ENCODE measurements at places on chromosomes 2 and 18.

- no peak for DNase-seq
Observed at GRCh38 chr2:34012715-34013302, 413.7 kb upstream of the FAM98A start.

- DNase-seq: no peak
Observed at GRCh38 chr2:42722320-42723190, 41.4 kb downstream of the OXER1 start.

GRCh38 chr18:32425466-32425865, 45.2 kb downstream of the GAREM1 start:
- no peak for DNase-seq

DNA sequence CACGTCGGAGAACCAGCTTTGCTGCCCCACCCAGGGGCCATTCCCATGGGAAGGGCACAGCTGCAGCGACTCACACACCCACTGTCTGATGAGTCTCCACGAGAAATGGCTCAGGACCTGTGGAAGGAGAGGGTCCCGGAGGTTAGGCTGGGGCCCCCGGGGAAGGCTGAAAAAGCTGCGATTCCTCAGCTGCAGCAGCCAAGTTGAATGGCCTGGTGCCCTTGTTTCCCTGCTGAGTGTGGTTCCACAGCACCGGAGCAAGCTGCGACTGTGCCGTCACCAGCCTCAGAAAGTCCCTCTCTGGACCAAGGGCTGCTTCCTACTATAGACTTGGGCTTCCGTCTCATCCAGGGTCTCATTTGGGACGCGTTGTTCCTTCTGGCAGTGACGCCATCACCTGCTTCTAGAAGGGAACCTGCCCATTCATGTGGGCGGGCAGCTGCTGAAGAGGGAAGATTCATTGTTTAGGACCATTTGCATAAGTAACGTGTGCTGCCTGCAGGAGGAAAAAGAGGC, 180.2 kb downstream of the INHBB start:
- no peak for DNase-seq

GRCh38 chr2:74548285-74548899, 5.3 kb downstream of the LOXL3 start:
- DNase-seq: no peak

- DNase-seq: no peak
Observed at GRCh38 chr18:28177828-28178635, 1.1 kb upstream of the CDH2 start.

- DNase-seq: no peak
Observed at GRCh38 chr2:181124497-181124896, 144.1 kb downstream of the UBE2E3 start.

DNA sequence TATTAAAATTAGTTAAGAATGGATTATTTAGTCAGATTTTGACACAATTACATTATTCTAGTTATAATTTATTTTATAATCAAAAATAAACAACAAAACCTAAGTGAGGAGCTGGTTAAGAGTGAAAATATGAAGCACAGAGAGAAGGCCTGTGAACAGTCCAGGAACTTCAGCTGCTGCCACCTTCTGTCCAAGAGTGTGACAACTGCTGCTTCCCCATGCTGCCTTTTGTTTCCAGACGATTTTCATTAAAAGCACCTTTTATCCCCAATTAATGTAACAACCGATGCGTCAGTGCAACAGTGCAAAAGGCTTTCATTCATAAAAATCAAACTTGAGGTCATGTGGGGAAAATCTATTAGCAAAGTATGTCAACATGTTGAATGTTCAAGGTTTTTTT, 363.6 kb downstream of the CTNNA2 start:
- no peak for DNase-seq

DNA sequence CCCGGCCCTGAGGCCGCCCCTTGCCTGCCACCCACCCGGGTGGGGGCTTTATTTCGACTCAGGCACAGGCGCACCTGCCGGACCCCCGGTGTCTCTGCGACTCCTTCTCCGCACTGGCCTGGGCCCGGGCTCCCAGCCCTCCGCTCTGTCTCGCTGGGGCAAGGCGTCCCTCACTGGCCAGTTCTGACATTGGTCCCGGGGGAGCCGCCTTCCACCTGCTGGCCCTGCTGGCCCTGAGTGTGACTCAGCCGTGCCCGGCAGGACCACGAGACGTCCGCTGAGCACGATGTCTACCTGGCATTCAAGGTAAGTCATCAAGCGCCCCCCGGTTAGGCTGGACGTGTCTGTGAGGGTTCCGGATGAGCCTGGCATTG, 131.5 kb upstream of the CTDP1 start:
- no peak for DNase-seq

GRCh38 chr2:60355849-60356261, 197.6 kb downstream of the BCL11A start:
- no peak for DNase-seq

DNA sequence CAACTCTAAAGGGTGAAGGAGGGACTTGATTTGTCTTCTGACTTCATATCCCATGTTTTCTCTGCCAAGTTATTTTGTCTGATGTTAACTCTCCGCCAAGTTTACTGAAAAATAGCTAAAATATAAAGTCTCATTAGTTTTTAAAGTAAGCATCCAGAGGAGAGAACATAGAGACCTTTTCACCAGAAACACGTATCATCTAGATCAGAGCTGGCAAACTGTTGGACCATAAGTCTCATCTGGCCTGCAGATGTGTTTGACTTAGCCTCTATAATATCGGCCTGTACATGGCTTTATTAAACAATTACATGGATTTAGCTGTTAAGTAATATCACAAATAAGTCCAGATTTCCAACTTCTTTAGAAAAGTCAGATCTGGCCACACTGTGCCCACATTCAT, 182.6 kb downstream of the PLCL1 start:
- DNase-seq: no peak

DNA sequence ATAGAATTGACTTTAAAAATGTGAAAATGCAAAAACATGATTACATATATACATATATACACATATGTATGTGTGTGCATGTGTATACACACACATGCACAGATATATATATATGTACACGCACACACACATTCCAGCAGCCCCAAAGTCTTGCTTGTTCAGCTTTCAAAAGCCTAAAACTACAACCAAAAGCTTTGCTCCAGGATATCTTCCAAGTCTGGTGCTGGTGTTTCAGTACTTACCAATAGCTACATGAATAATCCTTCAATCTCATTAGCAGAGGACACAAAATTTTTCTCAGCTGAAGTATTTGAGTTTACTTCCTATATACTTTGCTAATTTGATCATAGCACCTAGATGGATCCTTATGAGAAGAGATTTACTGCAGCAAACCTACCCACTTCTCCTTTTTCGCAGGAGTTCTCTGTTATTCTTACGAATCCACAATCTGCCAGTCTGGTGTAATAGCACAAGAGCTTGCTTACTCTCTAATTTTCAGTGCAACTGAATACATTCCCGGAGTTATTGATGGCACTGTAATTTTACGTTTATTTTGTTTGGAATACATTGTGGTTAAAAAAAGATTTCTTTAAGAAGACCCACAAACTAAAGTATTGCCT, 553.3 kb downstream of the ARHGAP15 start:
- DNase-seq: no peak

DNA sequence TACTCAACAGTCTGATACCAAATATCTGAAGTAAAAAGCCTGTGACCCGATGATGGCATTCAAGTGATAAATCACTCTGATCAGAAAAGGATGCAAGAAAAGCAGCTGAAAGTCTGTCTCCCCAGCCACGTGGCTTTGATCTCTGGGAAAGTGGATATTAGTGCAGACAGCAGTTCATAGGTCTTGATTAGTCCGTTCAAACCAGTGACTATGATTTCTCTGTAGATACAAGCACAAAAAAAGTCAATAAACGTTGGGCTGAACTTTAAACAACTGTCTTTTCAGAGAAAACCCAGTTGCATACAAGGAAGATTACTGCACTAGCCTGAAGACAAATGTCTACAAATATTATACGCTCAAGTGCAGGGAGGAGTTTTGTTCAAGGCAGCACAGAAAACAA, 107.7 kb upstream of the CDC42EP3 start:
- DNase-seq: no peak

GRCh38 chr2:64230540-64230939, 86.3 kb upstream of the PELI1 start:
- DNase-seq: no peak

DNA sequence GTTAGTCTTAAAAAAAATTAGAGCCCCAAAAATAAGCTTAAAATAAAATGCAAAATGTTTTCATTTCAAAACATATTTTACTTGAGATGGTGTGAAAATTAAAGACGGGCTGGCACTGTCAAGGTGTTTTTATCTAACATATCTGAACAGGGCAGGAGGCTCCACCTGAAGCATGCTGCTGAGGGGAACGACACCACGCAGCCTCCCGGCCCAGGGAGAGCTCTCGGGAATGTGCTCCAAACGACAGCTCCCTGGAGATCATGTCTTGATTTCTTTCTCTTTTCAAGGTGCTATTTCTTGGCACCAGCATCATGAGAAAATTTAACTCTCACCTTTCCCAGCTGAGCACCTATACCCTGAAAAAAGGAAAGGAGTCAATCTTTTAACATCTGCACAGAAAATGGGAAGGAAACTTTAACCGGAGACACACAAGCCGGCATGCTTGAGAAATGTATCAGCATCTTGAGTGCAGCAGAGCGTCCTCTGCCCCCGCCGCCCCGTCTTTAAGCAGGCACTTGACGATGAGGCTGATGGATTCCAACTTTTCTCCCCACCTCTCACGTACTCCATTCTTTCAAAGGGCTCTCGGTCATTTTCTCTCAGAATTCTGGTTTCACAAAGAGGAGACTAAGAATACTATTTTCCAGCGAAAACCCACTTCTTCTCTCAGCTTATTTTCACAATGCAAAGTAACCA, 56.6 kb downstream of the EIPR1 start:
- DNase-seq: no peak

DNA sequence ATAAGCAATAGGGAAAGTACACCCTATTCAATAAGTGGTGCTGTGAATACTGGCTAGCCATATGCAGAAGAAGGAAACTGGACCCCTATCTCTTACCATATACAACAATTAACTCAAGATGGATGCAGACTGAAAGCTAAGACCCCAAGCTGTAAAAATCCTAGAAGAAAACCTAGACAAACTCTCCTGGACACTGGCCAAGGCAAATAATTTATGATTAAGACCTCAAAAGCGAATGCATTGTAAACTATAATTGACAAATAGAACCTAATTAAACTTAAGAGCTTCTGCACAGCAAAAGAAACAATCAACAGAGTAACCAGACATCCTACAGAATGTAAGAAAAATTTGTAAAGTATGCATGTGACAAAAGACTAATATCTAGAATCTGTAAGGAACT, 41.1 kb upstream of the ASXL3 start:
- DNase-seq: no peak

- DNase-seq: no peak
Observed at GRCh38 chr18:52531836-52532235, 191.8 kb downstream of the DCC start.

- DNase-seq: no peak
Observed at GRCh38 chr18:63440219-63440618, 17.9 kb upstream of the VPS4B start.

- no peak for DNase-seq
Observed at GRCh38 chr2:55056024-55056521, 5.8 kb upstream of the RTN4 start.

- DNase-seq: no peak
Observed at GRCh38 chr2:10228611-10229365, 73.9 kb upstream of the HPCAL1 start.

DNA sequence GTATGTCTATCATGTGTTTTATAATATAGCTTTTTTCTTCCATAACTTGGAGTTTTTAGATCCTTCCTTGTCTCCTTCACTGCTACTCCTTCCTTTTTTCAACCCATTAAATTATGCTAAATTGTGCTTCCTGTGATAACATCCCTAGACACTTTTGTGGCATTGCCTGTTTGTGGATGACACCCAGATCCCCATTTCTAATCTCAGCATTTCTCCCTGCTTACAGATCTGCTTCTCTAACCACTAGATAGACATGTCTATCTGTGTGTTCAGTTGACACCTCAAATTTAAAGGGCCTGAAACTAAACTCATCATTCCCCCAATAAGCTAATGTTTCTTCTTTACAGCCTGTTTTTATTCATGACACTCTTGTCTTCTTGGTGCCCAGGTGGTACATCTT, 244.8 kb downstream of the BABAM2 start:
- no peak for DNase-seq

- DNase-seq: no peak
Observed at GRCh38 chr18:31973929-31974546, 31.1 kb upstream of the TRAPPC8 start.

GRCh38 chr2:43292851-43293743, 66.7 kb upstream of the ZFP36L2 start:
- no peak for DNase-seq

GRCh38 chr2:232459419-232460035, 3.6 kb downstream of the ALPI start:
- no peak for DNase-seq

GRCh38 chr18:29254123-29254522, 1077.2 kb upstream of the CDH2 start:
- no peak for DNase-seq

GRCh38 chr2:210224941-210225672, at the start of gene ACADL:
ACADL (minus strand) TSS chr2:210225447; CDS start chr2:210225263, 184 bp downstream.
- no peak for DNase-seq

DNA sequence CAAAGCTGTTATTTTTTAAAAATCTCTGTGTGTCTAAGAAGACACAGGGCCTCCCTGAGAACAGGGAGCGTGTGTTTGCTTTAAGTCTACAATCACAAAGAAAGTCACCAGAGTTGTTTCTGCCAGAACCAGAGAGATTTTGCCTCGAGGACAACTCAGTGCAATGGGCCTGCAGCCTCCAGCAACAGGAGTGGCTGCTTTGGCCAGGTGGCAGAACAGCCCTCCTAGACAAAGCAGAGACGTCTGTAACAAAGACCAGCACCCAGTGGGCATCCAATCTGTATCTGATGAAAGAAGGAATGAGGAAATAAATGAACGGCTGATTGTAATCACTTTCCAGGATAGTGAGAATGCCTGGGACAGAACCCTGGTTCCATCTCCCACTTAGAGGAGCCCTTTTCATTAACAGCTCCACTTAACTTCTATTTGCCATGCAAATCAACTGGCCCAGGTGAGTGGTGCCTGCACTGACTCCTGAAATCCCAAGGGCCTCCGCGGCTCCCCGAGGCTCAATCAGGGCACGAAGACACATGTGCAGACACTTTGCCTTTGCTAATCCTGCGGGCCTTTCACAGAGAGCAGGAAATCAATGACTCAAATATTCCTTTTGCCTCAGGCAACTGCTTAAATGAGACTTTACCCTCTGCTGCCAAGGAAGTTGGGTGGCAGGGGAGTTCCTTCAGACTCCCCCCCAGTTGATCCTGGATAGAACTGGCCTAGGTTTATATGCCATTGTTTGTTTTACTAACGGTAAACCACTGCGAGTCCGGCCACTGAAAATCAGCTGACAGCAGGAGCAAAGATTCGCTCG, 146.5 kb downstream of the CABLES1 start:
- no peak for DNase-seq

- DNase-seq: no peak
Observed at GRCh38 chr2:119205001-119205706, 18.5 kb upstream of the STEAP3 start.

GRCh38 chr2:6368281-6368680, 497.4 kb downstream of the CMPK2 start:
- DNase-seq: no peak
